Stimulated activated naive CD4-positive, alpha-beta T cell (primary cell): ENCODE measurements at places on chromosomes 13 and 19.
A peak's percentile ranks its signal among the peaks of the same experiment; 100 is the strongest.

DNA sequence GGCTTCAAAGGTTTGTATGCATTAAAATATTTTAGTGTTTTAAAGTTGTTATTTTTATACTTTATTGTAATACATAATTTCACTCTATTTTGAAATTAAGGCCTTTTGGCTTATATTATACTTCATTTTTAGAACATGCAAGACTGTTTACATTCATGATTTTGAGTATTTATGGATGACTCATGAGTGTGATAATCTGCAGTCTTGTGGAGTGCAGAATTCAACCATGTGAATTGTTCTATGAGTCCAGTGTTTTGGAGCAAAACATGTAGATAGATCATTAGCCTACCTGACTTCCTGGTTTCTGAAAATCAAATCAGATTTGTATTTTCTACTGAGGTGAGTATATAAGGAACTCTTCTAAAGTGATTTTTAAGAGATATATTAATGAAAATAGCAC, 241.8 kb downstream of the PCCA start:
- DNase-seq = no peak

- no peak for DNase-seq
Observed at GRCh38 chr19:51938936-51939335, 11.7 kb downstream of the ZNF613 start.

DNA sequence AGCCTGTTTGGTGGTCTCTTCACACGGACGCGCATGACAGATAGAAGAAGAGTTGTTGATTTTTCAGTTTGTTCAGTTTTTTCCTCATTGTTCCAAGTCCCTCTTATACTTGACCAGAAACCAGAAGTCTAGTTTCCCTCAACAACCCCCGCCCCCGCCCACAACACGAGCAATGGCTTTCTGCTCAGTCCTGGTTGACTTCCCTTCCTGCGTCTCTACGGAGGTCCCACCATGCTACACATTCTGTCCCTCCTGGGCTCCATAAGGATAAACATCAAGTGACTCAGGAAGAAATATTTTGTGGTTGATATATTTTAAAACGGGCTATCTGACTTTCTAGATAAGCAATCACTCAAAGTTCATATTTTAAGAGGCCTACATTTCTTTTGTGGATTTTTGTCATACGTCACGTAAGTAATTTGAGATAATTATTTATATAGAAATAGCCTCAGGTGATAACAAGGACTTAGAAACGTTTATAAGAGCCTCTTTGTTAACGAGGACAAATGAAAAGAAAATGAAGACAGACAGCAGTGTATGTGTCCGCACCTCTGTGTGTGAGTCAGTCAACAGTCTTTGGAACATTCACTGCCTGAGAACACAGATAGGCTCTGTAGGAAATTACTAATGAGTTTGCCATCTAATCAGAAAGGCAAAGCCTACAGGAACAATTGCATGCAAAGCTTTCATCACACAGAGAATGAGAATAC, 214.4 kb downstream of the RAP2A start:
- no peak for DNase-seq

GRCh38 chr19:13298565-13299481, 148.6 kb downstream of the IER2 start:
- no peak for DNase-seq

GRCh38 chr19:55383279-55384130, 587 bp downstream of the TMEM238 start:
- peak; percentile 48 for DNase-seq

DNA sequence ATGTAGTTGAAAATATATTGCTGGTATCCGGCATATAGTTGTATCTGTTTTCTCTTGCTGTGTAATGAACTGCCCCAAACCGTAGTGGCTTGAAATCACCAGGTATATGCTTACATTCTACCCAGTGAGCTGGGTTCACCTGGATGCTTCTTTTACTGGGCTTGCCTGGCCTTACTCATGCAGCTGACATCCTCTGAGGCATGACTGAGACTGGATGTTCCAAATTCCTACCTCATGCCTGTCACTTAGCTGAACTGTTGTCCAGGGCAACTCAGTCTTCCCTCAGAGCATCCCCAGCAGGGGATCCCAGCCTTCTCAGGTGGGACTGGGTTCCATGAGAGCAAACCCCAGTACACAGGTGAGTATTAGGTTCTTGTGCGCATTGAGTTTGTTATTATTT, 66.8 kb downstream of the IFT88 start:
- DNase-seq = no peak

DNA sequence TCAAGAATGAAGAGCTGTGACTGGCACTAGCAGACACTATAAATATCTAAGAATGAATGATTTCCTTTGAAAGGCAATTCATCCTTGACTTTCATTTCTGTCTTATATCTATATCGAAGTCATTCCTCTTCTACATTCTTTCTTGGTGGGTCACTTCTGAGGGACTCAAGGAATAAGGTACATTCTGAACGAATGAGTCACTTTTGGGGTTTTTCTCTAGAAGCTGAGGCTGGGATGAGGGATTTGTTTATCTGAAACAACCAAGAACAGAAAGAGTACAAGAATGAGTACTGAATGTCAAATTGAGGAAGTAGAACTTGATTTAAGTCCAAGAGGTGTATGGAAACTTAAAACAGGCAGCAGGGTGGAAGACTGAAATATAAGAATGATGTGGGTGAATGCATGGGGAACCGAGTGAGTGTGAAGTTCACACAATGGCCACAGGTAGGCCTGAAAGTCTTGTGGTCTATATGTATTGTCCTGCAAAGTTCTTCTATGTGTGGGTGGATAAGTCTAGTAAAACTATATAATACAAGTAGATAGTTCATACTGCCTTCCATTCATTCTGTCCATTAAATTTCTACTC, 343.9 kb downstream of the OXGR1 start:
- DNase-seq = no peak

DNA sequence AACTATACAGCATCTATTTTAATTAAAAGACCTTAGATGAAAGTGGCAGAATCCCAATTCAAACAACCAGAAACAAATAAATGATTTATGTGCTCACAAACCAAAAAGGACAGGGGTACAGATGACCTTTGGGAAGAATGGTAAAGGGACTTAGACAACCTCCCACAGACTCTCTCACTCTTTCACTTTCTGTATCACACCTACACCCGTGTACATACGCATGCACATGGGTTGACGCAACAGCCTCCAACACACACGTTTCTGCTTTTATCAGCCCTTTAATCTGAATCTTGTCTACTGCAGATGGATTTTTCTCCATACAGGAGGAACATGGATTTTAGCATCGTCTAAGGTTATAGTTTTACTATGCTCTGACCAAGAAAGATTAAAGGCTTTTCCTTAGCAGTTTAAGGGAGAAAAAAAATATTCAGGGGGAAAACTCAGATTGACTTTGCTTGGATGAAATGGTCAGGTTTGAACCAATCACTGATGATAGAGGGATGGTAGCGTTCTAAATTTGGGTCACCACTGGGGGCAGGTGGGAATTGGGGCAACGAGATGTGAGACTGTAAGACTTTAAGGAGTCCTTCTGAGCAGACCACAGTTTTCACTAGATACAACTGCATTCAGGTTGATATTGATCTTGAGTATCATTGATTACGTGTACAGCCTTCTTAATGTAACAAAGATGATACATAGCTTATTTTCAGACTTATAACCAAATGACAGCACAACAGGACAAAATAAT, 166.1 kb downstream of the ITGBL1 start:
- DNase-seq = no peak

GRCh38 chr19:43700395-43701000, 15.4 kb upstream of the IRGC start:
- DNase-seq = peak; percentile 20

DNA sequence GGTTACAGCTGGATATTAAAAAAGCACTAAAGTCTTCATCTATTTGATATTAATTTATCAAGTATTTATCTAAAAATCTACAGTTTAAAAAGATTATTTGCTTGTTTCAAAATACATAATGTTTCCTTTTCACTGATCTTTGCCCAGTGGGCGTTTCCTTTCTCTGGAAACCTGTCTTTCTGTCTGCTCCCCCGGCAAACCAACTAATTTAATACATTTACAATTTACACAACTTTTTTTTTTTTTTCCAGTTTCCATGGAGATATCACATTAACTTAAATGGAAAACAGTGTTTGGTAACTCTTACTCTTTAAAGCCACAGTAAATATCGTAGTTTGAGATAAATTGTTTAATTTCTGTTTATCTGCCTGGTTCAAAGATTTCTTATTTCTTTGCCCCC, 5.3 kb downstream of the GPC6 start:
- DNase-seq = no peak

- no peak for DNase-seq
Observed at GRCh38 chr13:83853771-83854170, 28.5 kb downstream of the SLITRK1 start.

- no peak for DNase-seq
Observed at GRCh38 chr13:113663934-113664333, 3.1 kb upstream of the GRK1 start.

- DNase-seq = no peak
Observed at GRCh38 chr13:44734201-44734707, 158.1 kb upstream of the TSC22D1 start.

- no peak for DNase-seq
Observed at GRCh38 chr13:97259798-97260714, 37.9 kb downstream of the MBNL2 start.

DNA sequence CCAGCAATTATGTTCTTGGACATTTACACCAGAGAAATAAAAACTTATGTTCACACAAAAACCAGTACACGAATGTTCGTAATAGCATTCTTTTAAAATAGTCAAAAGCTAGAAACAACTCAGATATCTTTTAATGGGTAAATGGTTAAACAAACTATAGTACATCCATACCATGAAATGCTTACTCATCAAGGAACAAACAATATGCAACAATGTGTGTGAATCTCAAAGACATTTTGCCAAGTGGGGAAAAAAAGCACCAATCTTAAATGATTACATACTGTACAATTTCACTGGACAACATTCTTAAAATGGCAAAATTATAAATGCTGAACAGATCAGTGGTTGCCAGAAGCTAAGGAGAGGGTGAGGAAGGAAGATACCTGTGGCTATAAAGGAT, 36.6 kb downstream of the MYCBP2 start:
- DNase-seq = no peak

GRCh38 chr19:18761531-18762110, 29.5 kb downstream of the COMP start:
- no peak for DNase-seq

DNA sequence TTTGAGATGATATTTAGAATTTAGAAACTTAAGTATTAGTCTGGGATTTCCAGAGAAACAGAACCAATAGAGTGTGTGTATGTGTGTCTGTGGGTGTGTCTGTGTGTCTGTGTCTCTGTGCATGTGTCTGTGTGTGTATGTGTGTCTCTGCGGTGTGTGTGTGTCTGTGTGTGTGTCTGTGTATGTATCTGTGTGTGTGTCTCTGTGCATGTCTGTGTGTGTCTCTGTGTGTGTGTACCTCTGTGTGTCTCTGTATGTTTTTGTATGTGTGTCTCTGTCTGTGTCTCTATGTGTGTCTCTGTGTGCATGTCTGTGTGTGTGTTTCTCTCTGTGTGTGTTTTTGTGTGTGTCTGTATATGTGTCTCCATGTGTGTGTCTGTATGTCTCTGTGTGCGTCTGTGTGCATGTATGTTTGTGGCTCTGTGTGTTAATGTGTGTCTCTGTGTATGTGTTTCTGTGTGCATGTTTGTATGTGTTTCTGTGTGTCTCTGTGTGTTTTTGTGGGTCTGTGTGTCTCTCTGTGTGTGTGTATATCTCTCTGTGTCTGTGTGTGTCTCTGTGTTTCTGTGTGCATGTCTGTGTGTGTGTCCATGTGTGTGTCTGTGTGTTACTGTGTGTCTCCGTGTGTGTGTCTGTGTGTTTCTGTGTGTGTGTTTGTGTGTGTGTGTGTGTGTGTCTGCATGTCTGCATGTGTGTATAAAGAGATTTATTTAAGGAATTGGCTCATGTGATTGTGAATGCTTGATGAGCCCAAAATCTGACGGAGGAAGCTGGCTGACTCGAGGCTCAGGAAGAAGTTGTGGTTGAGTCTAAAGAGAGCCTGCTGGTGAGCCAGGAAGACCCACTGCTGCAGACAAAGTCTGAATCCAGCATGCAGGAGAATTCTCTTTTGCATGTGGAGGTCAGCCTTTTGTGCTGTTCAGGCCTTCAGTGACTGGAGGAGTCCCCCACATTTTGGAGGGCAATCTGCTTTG, 22.2 kb downstream of the GPR42 start:
- no peak for DNase-seq

DNA sequence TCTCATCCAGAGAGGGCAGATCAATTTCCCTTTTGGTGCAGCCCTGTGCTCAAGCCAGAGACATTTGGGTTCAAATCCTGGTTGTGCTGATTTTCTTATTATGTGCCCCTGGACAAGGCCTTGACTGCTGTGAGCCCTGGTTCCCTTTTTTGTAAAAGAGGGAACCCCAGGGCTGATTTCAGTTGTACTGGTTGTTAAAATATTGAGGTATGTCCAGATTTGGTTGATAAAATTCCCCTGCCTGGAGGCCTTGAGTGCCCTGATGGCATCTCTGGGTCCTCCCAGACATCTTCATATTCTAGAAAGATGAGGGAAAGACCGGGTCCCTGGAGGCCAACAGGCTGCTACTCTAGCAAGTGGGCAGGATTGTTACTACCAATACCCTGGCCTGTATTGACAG, 14.4 kb upstream of the PLAUR start:
- no peak for DNase-seq

- DNase-seq = no peak
Observed at GRCh38 chr19:35754370-35755130, 2.3 kb downstream of the HSPB6 start.

DNA sequence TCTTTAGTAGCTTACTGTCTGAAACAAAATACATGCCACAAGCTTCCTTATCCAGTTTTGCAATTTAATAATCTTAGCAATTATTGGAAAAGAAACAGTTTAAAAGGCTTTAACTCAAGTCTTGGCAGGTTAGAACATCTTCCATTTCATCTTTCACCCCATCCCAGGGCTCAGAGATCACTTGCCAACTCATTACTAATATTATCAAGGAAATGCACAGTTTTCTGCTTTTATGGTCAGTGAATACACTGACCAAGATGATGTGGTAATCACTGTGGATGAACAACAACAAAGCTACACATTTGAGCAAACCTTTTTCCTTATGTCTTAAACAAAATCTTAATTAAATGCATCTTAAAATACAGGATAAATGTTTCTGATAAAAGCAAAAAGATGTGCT, 48.0 kb upstream of the ITM2B start:
- DNase-seq = no peak

GRCh38 chr13:112972867-112973576, 4.0 kb downstream of the MCF2L start:
- no peak for DNase-seq
